ENCODE measurements at places on chromosomes 5 and 9.

DNA sequence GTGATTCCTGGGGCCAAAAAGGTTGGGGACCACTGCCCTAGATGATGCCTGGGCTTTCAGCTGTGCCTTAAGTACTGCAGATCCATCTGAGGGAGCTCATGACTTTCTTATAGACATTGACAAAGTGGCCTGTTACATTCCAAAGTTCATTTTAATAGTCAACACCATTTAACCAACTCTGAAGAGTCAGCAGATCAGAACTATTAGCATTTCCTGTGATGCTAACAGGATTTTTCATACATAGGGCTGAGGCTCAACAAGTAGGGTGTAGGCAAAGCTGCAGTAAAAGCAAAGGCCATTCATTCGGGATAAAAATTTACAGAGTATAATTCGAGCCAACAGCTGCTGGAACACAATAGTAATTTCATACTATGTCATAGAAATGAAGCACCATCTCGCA, 105.4 kb downstream of the LPAR1 start:
- no peak for DNase-seq

GRCh38 chr9:130975932-130976841, 32.8 kb upstream of the LAMC3 start:
- DNase-seq: no peak

DNA sequence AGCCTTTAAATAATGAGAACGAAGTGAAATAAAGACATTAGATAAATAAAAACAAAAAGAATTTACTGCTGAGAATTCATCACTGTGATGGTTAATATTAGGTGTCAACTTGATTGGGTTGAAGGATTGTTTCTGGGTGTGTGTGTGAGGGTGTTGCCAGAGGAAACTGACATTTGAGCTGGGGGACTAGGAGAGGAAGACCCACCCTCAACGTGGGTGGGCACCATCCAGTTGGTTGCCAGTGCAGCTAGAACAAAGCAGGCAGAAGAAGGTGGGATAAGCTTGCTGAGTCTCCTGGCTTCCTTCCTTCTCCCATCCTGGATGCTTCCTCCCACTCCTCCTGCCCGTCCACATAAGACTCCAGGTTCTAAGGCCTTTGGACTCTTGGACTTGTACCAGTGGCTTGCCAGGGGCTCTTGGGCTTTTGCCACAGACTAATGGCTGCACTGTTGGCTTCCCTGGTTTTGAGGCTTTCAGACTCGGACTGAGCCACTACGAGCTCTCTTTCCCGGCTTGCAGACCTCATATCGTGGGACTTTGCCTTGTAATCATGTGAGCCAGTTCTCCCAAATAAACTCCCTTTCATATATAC, 43.7 kb upstream of the ABL1 start:
- no peak for DNase-seq

GRCh38 chr9:87854580-87854955, 28.1 kb upstream of the SPATA31E1 start:
- no peak for DNase-seq

DNA sequence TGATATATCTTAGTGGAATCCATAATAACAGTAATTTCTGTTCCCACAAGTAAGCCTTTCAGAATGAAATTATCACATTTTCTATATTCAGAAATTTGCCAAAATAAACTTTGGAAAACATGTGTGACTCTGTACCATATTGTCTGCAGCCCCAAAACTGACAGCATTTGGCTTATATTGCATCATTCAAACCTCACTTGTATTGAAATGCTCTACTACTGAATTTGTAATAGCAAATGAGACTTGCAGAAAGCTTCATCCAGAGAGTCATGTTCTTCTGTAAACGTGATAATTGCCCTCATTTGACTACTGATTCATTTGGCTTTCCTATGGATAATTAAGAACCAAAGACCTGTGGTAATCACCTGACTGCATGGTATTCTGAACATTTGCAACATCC, 1249.5 kb upstream of the CDH18 start:
- no peak for DNase-seq

DNA sequence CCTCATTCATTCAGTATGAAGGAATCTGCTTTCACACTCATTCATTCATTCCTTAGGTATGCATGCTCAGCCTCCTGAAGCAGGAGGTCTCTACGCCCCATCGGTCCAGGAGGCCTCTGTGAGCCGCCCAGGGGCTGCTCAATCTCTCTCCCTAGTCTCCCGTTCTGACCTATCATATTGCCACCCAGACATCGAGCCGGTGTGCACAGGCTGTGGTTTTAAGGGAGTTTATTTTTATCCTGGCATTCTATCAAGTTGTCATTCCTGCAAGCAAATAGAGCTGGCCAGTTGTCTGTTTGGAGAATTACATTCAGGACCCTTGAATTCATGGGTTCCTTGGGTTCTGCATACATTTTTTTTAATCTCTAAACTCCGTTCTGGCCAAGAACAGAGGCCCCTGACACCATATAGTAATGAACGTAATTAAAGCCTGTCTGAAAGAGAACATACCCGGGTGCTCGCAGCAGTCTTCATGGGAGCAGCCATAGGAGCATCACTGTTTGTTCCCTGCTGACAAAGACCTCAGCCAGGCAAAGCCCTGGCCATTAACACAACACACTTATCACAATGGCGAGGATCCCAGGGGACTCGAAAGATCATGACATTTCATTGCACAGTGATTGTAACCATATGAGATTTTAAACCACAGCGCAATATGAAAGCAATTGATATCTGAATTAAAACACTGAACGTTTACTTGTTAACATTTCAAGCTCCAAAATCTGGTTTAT, 80.9 kb downstream of the ADAMTS16 start:
- DNase-seq: no peak

DNA sequence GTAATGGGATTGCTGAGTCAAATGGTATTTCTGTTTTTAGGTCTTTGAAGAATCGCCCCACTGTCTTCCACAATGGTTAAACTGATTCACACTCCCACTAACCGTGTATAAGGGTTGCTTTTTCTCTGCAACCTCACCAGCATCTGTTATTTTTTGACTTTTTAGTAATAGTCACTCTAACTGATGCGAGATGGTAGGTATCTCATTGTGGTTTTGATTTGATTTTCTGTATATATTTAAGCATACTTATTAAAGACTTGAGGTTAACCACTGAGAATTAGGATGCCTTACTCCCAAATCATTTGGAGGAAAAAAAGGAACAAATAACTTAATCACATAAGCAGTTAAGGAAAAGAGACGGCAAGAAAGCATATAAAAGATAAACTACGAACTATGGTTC, 181.6 kb upstream of the FST start:
- no peak for DNase-seq

DNA sequence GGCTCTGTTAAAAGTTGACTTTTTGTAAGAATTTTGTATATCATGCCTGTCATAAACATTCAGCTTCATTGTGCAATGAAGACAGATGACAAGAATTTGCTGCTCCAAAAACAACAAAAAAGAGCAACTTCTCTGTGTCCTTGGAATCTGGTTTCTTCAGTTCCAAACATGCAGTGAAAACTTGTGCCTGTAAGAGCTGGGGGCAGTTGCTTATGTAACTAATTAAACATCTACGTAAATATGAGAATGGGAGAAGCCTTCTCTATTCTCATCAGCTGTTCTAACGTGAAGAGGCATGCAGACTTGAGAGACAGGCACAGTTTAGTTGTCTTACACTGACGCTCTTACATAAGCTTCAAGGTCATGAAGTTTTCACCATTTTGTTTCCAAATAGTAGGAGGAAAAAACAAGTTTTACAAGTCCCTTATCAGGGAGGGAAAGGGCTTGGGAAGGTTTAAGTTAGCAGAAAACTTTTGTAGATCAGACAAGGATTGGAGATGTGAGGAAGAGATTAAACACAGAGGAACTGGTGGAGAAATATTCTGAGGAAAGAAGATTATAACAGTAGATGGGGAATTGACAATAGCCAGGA, 170.4 kb downstream of the RFK start:
- no peak for DNase-seq

DNA sequence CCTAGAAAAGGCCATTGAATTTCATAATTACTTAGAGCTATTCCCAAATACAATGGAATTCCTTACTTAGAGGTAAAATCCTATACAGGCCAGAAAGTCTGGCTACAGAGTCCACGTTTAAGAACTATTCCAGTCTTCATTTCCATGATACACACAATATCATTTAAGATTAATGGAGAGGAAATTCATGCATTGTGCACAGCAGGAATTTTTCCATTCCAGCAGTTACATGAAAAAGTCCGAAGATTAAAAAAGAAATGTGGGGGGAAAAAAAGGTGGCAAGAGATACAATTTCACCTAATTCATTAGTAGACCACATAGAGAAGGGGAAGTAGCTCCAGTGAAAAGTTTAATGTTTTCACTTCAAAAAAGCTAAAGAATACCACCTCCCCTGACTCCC, 63.1 kb downstream of the CHD1 start:
- DNase-seq: no peak

Measured in NCI-H2029 (cell line).